ENCODE measurements at places on chromosomes 3 and 15.
A peak's percentile ranks its signal among the peaks of the same experiment; 100 is the strongest.

GRCh38 chr3:112974178-112974517 lies 755 bp downstream of the CD200R1 start:
- no peak for DNase-seq

GRCh38 chr3:89787485-89787884 lies 680.1 kb downstream of the EPHA3 start:
- no peak for DNase-seq

DNA sequence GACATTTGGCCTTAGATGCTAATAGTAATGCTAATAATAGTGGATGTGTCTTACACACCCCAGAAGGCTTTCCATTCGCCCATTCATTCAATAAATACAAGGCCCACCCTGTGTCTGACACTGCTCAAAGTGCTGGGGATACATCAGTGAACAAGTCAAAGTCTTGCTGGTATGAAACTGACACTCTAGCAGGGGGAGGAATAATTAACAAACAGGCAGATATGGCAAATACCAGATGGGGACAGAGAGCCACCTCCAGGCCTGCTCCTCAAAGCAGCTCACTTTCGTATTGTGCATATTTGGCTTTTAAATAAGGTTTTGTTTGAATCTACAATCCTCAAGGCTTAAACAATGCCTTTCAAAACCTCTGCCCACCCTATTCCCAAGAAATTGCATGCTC lies 28.3 kb upstream of the LYZL4 start:
- DNase-seq, result no peak

DNA sequence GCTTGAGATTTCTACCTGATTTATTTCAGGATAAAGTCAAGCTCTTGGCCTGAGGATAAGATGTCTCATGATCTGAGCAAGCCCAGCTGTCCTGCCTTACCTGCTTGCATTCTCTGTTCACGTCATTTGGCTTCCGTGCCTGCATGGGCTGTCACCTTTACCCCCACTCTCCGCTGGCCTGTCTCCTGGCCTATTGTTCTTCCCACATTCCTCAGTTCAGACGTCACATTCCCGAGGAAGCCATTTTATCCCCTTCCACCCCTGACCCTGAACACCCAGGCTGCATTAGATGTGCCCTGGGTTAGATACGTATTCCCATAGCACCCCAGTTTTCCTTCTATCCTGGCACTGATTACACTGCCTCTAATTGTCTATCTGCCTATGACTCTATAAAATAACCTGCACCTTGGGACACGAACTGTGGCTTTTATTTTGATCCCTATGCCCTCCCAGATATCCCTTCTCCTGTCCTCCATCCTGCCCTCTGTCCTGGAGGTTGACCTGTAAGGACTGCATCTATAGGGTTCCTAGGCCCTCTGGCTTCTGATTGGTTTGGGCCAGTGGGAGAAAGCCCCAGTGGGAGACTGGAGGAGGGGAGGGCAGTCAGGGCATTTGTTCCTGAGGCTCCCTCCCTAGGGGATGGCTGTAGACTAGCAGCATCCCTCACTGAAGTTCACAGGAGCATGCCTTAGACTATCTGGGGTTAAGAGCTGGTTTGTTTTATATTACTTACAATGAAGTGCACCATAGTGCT lies 19.2 kb upstream of the UBE2Q2 start:
- no peak for DNase-seq

DNA sequence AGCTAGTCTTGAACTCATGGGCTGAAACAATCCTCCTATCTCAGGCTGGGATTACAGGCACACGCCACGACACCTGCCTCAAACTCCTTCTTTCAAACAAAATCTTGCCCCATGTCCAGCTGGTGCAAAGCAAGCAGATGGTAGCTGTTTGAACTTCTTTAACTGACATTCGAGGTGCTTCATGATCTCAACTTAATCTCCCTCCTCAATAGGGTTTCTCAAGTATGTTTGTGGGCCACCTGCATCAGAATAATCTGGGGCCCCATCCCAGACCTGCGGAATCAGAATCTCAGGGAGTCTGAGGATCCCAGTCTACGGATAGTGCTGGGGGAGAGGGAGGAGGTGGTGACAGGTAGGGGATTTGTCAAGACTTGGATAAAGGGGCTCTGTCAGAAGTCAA lies 20.9 kb upstream of the TRH start:
- no peak for DNase-seq

GRCh38 chr3:122986693-122987179 lies 40.8 kb downstream of the SEMA5B start:
- DNase-seq, result no peak

DNA sequence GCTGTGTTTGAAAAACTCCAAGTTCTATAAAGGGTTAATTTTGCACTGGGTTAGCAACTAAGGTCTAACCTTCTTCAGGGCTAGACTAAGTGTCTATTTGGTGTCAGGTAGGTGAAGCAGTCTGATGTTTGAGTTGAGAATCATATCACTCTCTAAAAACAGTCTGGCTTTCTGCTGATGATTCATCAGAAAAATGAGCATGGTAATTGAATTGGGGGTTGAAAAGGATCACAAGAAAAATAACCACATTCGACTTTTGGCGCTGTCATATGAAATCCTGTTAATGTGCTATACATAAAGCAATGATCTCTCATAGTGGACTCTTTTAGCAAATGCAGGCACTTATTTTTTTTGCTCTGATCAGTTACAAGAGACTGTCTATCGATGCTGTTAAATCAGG lies 242.2 kb upstream of the AZI2 start:
- no peak for DNase-seq

DNA sequence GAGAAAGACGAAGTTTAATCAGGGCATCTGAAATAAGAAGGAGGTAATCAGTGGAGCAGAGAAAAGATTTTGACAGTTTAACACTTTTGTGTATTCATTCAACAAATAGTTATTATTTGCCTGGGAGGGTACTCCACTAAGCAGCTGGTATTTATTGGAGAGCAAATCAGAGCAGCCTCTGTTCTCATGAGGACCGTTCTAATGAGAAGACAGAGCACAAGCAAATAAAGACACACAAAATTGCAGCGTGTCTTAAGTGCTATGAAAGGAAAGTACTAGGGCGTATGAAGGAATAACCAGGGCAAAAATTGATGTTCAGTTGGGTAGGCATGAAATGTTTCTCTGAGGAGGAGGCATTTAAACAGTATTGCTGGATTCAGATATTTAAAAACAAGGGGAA lies 302.9 kb upstream of the RARB start:
- no peak for DNase-seq

DNA sequence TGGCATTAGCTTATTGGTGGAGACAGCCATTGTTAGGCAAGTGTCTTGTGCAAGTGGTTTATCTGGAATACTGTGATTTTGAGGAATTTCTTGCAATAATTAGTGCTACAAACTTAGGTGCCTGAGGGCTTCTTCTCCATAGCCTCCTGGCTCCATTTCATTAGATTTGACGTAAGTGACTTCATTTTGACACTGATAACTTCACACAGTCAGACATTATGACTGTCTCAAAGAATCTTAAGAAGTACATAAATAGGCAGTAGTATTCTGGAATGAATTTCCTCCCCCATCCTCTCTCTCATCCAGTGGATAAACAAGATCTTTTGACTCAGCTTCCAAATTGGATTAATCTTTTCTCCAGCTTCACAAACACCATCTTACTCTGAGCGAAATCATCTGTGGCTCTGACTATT lies 19.0 kb downstream of the ARL14 start:
- DNase-seq, result no peak

GRCh38 chr15:89358755-89359439 lies 24.3 kb upstream of the POLG start:
- DNase-seq, result peak; percentile 64

DNA sequence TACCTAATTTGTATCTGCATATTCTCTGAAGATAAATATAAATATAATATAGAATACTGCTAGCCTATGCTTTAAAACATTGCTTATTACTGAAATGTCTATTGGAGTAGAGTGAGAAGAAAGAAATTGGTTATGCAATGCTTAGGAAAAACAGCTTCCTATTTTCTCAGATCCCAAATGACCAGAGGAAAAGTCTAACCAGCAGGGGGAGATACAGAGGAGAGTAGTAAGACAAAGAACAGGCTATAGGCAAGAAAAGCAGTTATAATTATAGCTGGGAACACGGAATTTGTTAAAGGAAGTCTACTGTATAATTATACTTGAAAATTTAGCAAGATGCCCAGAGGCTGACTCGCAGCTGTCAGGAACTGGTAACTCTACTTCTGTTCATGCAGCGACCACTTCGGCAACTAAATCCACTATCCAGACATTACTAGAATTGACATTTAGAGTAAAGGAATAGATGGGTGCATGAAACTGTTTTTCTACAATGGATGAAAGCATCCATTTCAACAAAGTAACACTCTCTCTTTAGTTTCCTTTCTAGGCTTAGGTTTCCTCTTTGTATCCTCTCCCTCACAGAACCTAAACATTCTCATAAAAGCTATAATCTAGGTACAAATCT lies 97.2 kb downstream of the TBC1D5 start:
- DNase-seq, result no peak

- DNase-seq, result peak; percentile 39
Measured at GRCh38 chr3:46812237-46812791, 50.9 kb downstream of the MYL3 start.

DNA sequence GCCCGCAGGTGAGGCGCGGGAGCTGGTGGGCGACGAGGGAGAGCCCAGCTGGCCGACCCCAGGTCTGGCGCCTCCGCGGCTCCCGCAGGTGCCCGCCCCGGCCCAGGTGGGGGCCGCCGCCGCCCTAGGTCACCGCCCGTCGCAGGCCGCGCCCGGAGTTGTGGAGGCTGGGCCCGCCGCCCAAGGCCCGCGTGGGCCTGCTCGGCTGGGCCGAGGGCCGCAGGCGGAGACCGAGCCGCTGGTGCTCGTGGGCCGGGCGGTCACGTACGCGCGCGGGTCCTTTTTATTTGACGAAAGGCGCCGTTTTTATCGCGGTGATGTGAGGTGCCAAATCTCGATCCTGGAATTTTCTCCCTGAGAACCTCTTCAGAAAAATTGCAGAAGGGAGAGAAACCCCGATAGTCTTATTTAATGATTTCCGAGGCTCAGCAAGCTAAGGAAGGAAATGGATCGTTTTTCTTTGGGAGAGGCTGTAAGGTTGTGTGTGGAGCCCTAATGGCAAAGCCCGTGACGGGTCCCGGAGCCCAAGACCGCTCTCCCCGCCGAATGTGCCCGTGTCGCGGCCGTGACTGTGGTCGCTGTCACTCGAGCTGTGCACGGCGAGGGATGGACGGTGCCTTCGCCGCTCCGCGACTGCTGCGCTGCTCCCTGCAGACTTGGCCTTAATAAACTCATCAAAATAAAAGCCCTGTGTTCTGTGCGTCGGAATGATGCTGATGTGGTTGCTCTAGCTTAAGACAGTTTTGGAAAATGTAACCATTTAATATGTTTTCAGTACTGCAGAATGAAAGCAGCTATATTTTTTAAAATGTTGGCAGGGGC lies 612 bp downstream of the APPL1 start:
- no peak for DNase-seq

DNA sequence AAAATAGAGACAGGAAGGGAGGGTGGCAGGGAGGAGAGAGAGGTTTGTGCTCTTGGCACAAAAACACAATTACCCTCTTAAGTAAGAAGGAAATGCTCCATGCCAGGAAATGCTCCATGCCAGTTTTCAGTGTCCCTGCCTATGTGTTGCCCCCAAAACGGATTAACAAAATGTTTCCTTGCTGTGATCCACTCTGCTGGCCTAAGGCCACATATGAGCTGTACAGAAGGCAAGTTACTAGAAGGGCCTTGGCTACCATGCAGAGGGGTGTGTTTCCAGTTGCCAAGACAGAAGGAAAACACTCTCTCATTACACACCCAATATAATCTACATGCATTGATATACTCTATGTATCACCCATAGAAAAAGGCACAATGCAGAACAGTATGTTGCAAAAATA lies 98.2 kb upstream of the PTPRG start:
- DNase-seq, result no peak

- no peak for DNase-seq
Measured at GRCh38 chr3:27696906-27697305, 25.2 kb downstream of the EOMES start.

DNA sequence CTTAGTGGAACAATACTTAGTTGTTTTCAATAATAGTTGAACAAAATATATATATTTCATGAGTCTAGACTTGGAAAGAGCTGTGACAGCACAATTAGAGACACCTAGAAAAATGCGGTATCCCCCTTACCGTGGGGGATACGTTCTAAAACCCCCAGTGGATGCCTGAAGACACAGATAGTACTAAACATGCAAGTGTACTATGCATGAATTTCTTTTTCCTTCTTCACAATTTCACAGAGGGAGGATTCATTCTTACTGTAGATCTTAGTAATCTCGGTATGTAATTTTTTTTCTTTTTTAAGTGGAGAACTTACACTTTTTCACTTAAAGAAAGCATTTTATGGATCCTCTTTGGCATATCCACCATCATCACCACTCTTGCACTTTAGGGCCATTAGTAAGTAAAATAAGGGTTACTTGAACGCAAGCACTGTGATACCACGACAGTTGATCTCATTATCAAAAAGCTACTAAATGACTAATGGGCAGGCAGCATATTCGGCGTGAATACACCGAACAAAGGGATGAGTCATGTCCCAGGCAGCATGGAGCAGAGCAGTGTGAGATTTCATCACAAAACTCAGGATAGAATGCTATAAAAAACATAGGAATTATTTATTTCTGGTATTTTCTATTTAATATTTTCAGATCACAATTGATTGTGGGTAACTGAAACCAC lies 72.3 kb upstream of the ZNF280D start:
- no peak for DNase-seq

- no peak for DNase-seq
Measured at GRCh38 chr3:10982782-10983181, 9.8 kb upstream of the SLC6A1 start.

- DNase-seq, result peak; percentile 61
Measured at GRCh38 chr3:119240591-119241434, at the start of gene B4GALT4. Gene B4GALT4 (minus strand): TSS chr3:119240878. CDS start chr3:119230099, 10,779 bp downstream.

GRCh38 chr15:90990446-90990845 lies 3.9 kb downstream of the PRC1 start:
- no peak for DNase-seq

- no peak for DNase-seq
Measured at GRCh38 chr3:180188512-180189309, 152.0 kb upstream of the PEX5L start.

DNA sequence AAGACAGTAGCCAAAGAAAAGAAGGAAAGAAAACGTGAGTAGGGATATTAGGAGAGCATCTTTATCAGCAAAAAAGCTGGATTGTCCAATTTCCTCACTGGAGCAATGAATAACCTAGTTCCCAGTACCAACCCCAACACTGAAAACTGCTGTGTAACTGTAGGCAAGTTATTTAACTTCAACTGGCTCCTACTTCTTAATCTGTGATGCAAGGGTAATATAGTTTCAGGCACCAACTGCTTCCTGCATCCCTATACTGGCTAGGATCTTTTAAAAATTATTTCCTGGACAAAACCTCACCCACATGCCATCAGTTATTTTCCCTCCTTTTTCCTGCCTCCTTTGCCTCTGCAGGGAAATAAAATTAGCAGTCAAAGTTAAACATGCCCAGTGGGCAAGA lies 59.6 kb downstream of the ZBTB20 start:
- no peak for DNase-seq
